ENCODE measurements at places on chromosomes 1 and 21.

DNA sequence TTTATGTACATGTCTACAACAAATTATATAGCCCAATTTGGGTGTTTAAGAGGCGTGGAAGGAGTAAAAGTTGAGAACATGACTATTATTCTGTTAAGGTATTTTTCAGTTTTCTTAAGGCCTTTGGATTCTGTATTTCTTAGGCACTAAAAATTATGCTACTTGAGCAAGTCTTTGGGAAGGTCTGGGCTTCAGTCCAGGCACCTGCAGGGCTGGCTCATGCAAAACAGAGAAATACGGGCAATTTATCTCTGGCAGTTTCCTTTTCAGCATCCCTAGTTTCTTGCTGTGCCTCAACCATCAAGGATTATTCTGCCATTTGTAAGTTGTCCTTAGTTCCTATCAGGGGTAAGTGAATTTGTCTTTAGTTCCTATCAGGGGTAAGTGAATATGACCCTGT lies 358.8 kb upstream of the B3GALT2 start:
- DNase-seq = peak; percentile 81

DNA sequence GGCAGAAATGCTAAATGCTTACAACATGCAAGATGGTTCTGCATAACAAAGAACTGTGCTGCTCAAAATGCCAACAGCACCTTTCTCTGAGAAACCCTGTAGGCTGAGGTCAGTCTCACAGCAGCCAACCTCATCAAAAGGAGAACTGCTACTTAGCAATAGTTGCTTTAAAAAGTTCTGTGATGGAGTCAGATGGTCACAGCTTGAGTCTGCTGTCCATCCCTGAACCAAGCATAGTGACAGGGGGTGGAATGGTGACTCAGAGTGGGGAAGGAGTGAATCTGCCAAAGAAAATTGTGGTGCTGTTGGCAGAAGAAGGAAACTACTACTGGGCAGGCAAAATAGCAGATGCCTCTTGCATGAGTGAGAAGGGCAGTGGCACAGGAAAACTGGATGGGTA lies 106.0 kb upstream of the FAM78B start:
- no peak for DNase-seq

- no peak for DNase-seq
Measured at GRCh38 chr1:109769330-109770078, 5.8 kb upstream of the EPS8L3 start.

GRCh38 chr1:196059210-196059609 lies 549.0 kb downstream of the KCNT2 start:
- no peak for DNase-seq

DNA sequence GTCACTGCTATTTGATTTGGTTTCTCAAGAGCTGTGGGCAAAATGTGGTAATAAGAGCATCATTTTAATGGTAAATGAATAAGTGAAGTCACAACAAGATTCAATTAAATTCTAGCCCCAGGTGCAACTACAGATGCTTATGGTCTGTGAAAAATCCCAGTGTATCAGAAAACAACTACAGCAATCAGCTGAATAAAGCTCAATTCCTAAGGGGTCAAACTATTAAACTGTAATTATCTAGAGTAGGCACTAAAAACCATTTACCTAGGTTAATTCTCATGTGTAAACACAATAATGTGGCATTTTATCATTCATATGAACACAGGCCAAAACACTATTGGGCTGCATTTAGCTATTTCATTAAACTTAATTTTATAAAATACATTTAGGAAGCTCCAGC lies 9.6 kb downstream of the TARBP1 start:
- no peak for DNase-seq

DNA sequence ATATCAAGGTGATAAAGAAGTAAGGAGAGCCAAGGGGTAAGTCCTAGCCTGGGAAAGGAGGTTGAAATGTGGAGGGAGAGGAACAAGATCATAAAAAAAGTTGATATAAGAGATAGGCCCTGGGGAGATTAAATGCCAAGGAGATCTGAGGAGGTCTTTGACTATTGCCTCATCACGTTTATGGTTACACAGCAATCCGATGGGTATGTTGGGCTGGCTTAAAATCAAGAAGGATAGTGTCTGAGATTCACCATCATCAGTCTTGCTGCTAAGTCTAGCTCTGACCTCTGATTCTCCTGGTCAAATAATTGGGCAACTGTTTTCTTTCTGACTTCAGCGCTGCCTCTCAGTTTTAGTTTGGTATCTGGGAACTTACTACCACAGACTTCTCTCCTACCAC lies 416.3 kb downstream of the GPATCH2 start:
- no peak for DNase-seq

DNA sequence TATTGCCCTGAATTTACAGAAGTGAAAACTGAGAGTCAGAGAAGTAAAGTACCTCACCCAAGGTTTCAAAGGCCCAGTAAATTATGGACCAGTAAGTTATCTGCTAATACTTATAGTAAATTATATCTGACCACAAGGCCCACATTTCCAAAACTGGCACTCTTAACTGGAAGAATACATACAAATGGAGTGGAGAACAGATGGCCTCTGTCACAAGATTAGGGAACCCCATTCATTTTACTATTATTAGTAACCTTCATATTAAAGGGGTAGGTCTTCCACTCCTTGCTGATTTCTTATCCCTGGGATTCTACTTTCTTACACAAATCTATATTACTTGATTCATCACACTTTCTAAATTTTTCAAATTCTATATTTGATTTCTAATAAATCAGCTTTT lies 588.8 kb downstream of the NEGR1 start:
- no peak for DNase-seq

- DNase-seq = no peak
Measured at GRCh38 chr1:30902593-30903290, 5.8 kb downstream of the SDC3 start.

DNA sequence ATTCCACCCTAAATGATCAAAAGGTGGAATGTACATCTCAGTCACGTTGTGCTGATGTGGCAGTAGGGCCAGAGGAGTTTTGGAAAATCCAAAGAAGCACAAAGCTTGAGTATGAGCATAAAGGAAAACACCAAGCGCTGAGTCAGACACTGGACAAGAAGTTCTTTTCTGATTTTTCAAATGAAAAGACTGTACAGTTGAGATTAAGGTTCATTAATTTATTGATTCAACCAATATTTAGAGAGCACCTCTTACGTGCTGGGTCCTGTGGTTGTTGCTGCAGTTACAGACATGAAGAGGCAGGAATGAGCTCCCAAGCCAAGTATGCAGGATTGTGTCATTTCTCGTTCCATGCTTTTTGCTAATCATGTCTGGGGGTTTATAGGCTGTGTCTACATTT lies 28.9 kb upstream of the APP start:
- DNase-seq = no peak

DNA sequence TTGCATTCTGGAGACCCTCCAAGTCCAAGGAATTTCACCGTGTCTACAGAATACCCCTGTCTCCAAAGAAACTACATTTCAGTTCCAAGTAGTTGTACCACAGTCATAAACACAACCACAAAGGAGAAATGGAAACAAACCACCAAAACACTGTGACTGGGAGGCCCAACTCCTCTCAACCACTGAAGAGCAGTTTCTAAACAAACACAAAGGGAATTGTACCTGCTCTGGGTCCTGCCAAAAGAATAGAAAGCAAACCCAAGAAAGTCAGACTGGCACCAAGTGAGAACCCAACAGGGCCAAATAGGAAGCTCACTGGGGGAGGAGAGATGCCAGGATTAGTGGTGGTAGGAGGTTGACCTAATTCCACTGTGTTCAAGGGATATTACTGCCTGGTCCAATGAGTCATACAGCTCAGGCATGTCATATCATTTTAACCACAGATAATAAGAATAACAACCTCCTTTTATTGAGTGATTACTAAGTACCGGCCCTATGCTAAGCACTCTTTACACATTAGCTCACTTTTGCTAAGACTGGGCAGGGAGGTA lies 123.9 kb upstream of the PPP2R5A start:
- peak; percentile 43 for DNase-seq

- DNase-seq = no peak
Measured at GRCh38 chr1:100959502-100960060, 63.7 kb downstream of the SLC30A7 start.

GRCh38 chr1:30149226-30149625 lies 574.2 kb downstream of the MATN1 start:
- DNase-seq = no peak

DNA sequence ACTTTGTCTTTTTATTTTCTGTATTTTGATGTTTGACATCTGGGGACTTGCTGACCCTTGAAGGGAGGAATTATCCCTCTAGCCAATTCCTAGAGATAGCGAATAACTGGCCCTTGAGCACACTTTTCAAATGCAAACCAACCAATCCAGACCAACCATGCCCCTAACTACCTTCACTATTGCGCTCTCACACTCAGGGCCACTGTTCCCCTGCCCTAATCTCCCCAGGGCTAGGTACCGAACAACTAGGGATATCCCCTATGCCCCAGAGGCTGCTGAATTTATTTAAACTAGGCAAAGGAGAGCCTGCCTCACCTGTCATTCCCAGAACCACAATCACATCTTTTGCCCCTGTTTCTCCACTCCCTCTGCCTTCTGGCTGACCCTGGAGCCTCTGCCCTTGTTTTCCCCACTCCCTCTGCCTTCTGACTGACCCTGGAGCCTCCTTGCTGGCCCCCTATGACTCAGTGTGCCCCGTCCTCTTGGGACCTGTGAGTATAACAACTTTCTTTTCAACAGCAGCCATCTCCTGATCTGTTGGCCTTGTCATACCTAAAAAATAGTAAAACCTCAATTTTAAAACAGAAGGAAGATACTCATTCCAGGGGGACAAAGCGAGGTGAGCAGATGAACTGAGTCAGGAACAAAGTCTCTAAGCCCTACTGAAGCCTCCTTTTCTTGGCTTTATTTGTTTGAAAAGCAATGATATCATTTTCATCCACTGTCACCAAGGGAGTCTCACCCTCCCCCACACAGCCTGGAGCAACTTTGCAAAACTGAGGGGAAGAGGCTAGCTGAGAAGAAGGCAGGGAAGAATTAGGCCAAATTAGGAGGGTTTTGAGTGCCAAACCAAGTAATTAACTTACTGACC lies 115.5 kb downstream of the NMNAT2 start:
- DNase-seq = no peak

DNA sequence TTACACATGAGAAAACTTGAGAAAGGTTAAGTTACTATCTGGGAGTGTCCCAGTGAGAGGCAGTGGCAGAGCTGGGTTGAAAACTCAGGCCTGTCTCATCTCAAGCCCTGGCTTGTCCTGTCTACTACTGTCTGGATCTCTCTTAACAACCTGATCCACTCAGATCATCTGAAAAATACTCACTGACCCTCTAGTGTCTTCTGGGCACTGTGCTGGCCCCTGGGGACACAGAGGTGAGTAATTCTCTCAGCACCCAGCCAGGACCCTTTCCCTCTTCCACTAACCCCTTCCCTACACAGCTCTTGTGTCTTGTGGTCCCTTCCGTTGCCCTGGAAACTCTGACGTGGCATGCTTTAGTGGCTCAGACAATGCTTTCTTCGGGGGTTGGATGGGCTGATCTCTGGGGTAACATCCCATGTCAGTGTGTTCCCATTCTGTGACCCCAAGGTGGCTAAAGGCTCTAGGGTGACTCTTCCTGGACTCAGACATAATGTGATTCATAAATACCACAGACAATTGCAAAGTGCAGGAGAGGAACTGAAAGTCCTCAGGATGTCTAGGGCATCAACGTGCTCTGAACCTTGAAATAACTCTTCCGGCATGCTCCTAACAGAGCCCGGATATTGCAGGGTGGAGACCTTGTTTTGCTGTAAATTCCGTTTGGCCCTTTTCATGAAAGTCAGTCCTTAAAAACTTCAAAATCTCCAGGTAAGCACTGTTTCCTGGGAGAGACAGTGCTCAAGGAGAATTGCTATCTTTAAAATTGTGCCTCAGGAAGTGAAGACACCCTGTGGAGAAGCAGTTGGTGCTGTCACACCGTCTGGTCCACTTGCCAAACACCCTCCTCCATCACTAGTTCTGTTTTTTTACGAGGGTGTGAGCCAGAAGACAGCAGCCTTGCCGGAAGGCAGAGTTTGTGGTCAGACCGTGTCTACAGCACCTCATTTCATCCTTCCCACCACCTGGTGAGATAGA lies 4.0 kb downstream of the SHISAL2A start:
- no peak for DNase-seq

GRCh38 chr1:17316704-17317103 lies 8.7 kb downstream of the PADI4 start:
- no peak for DNase-seq

- DNase-seq = no peak
Measured at GRCh38 chr1:160652924-160653619, 6.2 kb upstream of the SLAMF1 start.

GRCh38 chr1:58862728-58863385 lies 79.0 kb upstream of the JUN start:
- no peak for DNase-seq

GRCh38 chr1:91685994-91686393 lies 185.3 kb downstream of the CDC7 start:
- no peak for DNase-seq

DNA sequence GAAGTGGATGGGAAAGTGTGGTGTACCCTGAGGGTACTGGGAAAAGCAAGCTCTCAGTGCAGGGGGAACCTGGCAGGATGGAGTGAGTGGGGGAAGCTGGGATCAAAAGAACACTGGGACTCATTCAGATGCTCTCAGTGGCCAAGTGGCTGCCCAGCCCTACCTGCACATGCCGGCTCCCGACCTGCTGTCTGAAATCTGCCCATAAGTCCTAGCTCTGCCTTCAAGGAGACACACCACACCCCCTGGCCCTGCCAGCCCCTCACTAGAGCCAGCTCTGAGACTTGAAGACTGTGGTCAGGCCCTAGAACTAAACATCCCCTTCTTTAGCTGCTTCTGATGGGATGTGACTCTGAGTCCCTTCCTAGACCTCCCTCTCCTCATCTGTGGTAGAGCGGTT lies 2.2 kb downstream of the TMEM54 start:
- no peak for DNase-seq

DNA sequence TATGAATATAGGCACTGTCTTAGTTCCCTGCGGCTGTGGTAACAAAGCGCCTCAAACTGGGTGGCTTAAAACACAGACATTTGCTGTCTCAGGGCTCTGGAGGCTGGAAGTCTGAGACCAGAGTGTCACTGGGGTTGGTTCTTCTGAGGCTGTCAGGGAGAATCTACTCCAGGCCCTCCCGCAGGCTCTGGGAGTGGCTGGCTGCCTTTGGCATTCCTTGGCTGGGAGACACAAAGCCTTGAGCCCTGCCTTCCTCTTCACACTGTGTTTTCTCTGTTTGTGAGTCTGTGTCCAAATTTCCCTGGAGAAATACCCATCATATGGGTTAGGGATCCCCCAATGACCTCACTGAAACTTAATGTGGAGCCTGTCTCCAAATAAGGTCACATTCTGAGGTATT lies 38.5 kb downstream of the B3GALT5 start:
- DNase-seq = no peak

GRCh38 chr1:229781453-229781852 lies 155.4 kb downstream of the URB2 start:
- DNase-seq = peak; percentile 83

DNA sequence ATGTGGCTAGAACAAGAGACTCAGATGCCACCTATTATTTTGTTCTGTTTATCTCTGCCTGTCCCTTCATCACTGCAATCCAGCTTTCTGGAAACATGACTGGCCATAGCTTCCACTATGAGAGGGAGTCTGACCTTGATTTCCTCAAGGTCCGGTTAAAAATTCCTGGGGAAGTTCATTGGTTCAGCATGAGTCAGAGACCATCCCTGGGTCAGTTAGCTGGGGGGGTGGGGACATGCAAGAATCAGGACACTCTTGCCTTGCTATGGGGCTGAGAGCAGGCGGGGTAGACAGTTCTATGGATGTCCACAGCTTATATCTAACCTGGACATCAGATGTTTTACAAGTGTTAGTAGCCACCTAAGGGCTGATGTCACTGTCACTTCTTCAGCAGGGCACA lies 81.1 kb downstream of the TENT5C start:
- no peak for DNase-seq
